Stomach (tissue), 19 donors: ENCODE measurements at places on chromosomes 1 and 21.

- H3K27me3 ChIP-seq: no peaks in the 10 kb centered on the region
- no peak for DNase-seq
- peak overlapping the region; percentile 95 for H3K4me3 ChIP-seq
- H3K4me1 ChIP-seq: peaks cover 42% of the 10 kb centered on the region
- H3K36me3 ChIP-seq: no peaks in the 10 kb centered on the region
Measured at GRCh38 chr1:116372191-116372590, 853 bp upstream of the ATP1A1 start.

DNA sequence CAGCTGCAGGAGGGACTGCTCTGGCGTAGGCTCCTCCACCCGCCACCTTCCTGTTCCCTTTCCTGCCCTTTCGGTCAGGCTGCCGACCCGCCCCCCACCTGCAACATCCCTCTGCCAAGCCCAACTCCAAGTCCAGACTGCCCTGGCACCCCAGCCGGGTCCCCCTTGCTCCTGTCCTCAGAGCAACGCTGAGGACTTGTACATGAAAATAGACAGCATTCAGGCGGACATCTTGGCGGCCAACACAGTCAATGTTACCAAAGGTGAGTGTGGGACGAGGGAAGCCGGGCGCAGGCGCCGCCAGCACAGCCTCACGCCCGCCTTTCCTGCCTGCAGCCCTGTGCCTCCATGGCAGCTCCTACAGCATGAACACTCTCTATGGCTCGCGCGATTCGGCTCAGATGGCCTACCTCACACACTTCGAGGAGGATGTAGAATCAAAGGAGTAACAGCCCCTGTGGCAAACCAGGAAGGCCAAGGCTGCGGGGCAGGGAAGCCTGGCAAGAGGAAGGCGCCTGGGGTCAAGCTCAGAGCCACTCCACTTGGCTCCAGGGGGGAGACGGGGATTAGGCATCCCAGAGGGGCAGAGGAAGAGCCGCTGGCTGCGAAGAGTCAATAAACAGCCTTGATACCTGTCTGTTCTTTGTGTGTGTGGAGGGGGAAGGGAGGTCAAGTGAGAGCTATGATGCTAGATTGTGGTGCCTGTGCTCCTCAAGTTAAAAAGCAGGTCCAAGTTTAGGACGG is 5.8 kb downstream of the RNU5D-1 start:
- no peak overlapping the region for H3K4me3 ChIP-seq
- no peaks in the 10 kb centered on the region for H3K36me3 ChIP-seq
- no peak for DNase-seq
- H3K27me3 ChIP-seq: peaks cover 13% of the 10 kb centered on the region

DNA sequence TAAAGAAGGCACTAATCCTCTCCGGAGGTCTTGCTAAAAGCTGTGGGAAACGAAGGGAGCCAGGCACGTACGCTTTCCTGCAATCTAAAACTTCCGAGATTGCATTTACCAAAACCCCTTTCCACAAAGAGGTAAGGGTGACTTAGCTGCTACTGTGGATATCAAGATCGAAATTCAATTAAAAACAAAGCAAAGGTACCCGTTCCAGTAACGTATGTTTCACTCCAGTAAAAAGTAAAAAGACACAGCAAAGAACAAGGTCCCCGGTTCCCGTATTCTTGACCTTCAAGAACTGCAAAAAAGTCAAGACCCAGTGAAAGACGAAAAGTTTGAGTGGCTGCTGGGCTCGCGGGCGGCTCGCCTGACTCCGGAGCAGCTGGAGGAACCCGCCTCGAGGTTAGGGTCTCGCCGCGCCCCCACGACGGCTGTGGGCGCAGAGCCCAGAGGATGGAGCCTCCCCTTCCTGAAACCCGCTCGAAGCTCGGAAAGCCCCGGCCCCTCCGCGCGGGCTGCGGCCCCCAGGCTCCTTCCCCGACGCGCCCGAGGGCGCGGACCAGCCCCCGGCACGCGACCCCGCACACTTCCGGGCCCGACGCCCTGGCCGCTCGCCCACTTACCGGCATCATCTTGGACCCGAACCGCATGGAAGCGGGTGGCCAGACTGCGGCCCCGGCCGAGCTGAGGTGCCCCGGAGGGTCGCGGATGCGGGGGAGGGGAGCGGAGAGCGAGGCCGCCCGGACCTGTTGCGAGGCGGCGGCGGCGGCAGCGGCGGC is 524 bp downstream of the TP53BP2 start:
- DNase-seq: peak; percentile 50
- H3K4me3 ChIP-seq: peak overlapping the region; percentile 95
- no peaks in the 10 kb centered on the region for H3K27me3 ChIP-seq
- no peaks in the 10 kb centered on the region for H3K36me3 ChIP-seq
- peaks cover 59% of the 10 kb centered on the region for H3K4me1 ChIP-seq

- no peak overlapping the region for H3K27ac ChIP-seq
- no peak for DNase-seq
Measured at GRCh38 chr1:56322211-56322610, 257.2 kb downstream of the PLPP3 start.

DNA sequence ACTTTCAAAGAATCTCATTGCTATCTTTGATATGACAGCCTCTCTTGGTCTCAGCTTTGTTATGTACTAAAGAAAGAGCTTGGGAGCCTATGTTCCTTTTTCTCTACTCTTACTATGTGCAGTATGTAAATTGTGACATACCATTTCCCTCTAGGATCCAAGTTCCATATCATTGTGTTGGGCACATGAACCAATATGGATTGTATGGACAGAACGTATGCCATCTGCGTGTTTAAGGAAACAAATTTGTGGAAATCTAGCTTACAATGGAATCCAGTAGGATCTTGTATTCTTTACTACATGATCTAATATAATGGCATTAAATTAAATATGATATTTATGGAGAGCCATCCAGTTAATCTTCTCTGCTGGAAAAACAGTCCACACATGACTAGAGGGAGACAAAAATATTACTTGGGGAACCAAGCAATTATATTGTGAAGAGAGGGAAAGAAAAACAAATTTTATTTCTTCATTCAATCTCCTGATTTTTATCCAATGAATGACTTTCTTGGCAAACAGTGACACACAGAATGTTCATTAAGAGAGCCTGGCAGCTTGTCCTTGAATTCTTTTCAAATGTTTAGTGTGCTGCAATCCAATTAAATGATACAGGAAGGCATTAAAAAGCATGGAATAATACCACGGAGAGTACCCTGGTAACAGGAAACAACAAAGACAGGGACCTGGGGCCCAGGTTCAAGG is 106.5 kb upstream of the DAB1 start:
- H3K27me3 ChIP-seq: no peaks in the 10 kb centered on the region
- H3K4me1 ChIP-seq: no peaks in the 10 kb centered on the region
- DNase-seq: no peak
- H3K4me3 ChIP-seq: no peak overlapping the region
- no peak overlapping the region for H3K27ac ChIP-seq

GRCh38 chr1:8651236-8651890 is 166.1 kb downstream of the RERE start:
- DNase-seq: no peak
- no peaks in the 10 kb centered on the region for H3K27me3 ChIP-seq
- H3K4me1 ChIP-seq: peaks cover 9% of the 10 kb centered on the region
- no peaks in the 10 kb centered on the region for H3K36me3 ChIP-seq
- no peak overlapping the region for H3K27ac ChIP-seq

GRCh38 chr1:22773981-22774832 is 63.6 kb downstream of the EPHB2 start:
- H3K4me1 ChIP-seq: peaks cover 19% of the 10 kb centered on the region
- H3K27me3 ChIP-seq: no peaks in the 10 kb centered on the region
- no peak overlapping the region for H3K4me3 ChIP-seq

GRCh38 chr21:38205940-38206339 is 50.9 kb upstream of the KCNJ15 start:
- no peak overlapping the region for H3K27ac ChIP-seq
- no peaks in the 10 kb centered on the region for H3K4me1 ChIP-seq
- no peaks in the 10 kb centered on the region for H3K36me3 ChIP-seq
- DNase-seq: no peak

GRCh38 chr1:214101828-214102227 is 114.1 kb downstream of the PROX1 start:
- no peaks in the 10 kb centered on the region for H3K4me1 ChIP-seq
- no peak overlapping the region for H3K27ac ChIP-seq
- H3K36me3 ChIP-seq: no peaks in the 10 kb centered on the region
- no peaks in the 10 kb centered on the region for H3K27me3 ChIP-seq

DNA sequence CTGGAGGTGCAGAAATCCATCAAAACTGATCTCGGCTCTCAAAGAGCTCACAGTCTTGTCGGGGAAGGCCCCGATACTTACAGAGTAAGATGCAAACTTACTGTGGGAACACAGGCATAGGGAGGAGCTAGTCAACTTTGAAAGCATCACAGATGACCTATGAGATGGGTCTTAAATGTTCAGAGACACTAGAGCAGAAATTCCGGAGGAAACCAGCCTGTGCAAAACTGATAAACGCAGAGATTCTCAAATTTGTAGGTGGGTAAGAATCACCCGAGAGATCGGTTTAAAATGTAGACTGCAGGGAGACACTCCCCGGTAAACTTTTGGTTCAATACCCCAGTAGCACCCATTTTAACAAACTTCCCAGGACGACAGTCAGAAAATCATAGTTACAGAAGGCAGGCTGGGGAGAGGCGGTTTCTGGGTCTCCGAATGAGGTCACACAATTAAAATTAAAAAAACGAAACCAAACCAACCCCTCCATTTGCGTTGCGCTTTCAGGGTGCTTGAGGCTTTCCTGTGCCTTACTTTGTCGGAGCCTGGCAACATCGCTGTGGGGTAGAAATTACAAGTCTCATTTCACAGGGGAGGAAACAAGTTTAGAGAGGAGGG is 755 bp upstream of the THRAP3 start:
- peak overlapping the region; percentile 76 for H3K4me3 ChIP-seq
- peak overlapping the region; percentile 94 for H3K27ac ChIP-seq
- no peak for DNase-seq
- peaks cover 48% of the 10 kb centered on the region for H3K4me1 ChIP-seq
- H3K36me3 ChIP-seq: peaks cover 2% of the 10 kb centered on the region

GRCh38 chr1:13583595-13583965 is at the start of gene PDPN:
PDPN (plus strand) TSS chr1:13583832; CDS start chr1:13584034, 202 bp downstream.
- H3K4me3 ChIP-seq: peak within 1 kb of the TSS; percentile 56
- peak within 1 kb of the TSS; percentile 82 for H3K27ac ChIP-seq
- peaks cover 13% of the 10 kb centered on the region for H3K4me1 ChIP-seq
- H3K27me3 ChIP-seq: no peaks in the 10 kb centered on the region
- no peaks in the 10 kb centered on the region for H3K36me3 ChIP-seq
- DNase-seq: no peak

DNA sequence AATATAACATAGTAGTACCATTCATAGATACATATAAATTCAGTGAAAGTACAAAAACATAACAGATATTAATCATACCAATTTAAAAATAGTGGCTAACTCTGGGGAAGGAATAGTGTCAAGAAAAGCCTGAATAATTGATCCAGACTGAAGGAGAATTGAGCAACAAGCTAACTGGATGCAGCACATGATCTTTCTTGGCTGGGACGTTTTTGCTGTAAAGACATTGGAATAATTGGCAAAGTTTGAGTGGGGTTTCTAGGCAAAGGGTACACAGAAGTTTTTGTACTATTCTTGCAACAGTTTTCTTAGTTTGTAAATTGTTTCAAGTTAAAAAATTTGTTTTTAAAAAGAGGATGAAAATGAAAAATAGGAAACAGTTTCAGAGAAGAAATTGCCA is 2.6 kb upstream of the SH3GLB1 start:
- H3K4me1 ChIP-seq: peaks cover 10% of the 10 kb centered on the region
- H3K27ac ChIP-seq: no peak overlapping the region
- no peaks in the 10 kb centered on the region for H3K36me3 ChIP-seq
- no peaks in the 10 kb centered on the region for H3K27me3 ChIP-seq
- DNase-seq: peak; percentile 6

DNA sequence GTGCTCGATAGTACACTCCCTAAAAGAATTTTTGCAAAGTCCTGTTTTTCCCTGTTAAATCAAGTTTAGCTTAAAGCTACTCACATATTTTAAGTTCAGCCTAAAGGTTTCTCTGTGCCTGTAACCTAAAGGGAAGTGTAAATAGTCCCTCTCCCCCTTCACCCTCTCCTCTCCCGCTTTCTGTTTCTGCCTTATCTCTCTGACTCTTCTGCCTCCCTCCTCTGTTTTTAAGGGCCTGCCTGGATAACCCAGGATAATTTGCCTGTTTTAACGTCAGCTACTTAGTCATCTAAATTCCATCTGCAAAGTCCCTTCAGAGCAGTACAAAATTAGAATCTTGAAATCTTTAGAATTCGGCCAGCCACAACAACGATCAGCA is 92.6 kb downstream of the NID1 start:
- H3K27me3 ChIP-seq: no peaks in the 10 kb centered on the region
- H3K4me3 ChIP-seq: peak overlapping the region; percentile 37
- H3K4me1 ChIP-seq: peaks cover 18% of the 10 kb centered on the region
- H3K36me3 ChIP-seq: peaks cover 25% of the 10 kb centered on the region
- H3K27ac ChIP-seq: peak overlapping the region; percentile 93

GRCh38 chr1:191533254-191533653 is 625.0 kb upstream of the RGS18 start:
- no peak overlapping the region for H3K27ac ChIP-seq
- DNase-seq: no peak
- no peaks in the 10 kb centered on the region for H3K27me3 ChIP-seq
- H3K4me3 ChIP-seq: no peak overlapping the region
- H3K4me1 ChIP-seq: no peaks in the 10 kb centered on the region
- no peaks in the 10 kb centered on the region for H3K36me3 ChIP-seq

GRCh38 chr1:55707196-55707595 is 492.0 kb upstream of the USP24 start:
- no peak overlapping the region for H3K4me3 ChIP-seq
- H3K27me3 ChIP-seq: no peaks in the 10 kb centered on the region
- DNase-seq: no peak
- no peak overlapping the region for H3K27ac ChIP-seq
- H3K36me3 ChIP-seq: no peaks in the 10 kb centered on the region

GRCh38 chr21:18954441-18954844 is 550.9 kb upstream of the TMPRSS15 start:
- no peaks in the 10 kb centered on the region for H3K4me1 ChIP-seq
- H3K4me3 ChIP-seq: no peak overlapping the region
- H3K27ac ChIP-seq: no peak overlapping the region
- DNase-seq: no peak
- no peaks in the 10 kb centered on the region for H3K36me3 ChIP-seq
- no peaks in the 10 kb centered on the region for H3K27me3 ChIP-seq

- H3K4me3 ChIP-seq: no peak overlapping the region
- peaks cover 28% of the 10 kb centered on the region for H3K27me3 ChIP-seq
- H3K4me1 ChIP-seq: peaks cover 18% of the 10 kb centered on the region
Measured at GRCh38 chr1:100543640-100544039, 5.7 kb downstream of the GPR88 start.

DNA sequence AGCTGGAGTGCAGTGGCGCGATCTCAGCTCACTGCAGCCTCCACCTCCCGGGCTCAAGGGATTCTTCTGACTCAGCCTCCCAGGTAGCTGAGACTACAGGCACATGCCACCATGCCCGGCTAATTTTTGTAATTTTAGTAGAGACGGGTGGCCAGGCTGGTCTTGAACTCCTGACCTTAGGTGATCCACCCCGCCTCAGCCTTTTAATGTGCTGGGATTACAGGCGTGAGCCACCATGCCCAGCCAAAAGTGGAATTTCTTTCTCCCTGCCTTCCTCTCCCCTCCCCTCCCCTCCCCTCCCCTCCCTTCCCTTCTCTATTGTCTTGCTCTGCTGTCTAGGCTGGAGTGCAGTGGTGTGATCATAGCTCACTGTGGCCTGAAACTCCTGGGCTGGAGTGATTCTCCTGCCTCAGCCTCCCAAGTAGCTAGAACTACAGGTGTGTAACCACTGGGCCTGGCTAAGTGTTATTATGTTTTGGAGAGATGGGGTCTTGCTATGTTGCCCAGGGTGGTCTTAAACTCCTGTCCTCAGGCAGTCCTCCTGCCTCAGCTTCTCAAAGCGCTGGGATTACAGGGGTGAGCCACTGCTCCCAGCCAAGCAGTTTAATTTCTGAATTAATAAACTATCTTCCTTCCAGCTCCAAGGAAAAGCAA is 10.0 kb upstream of the MACF1 start:
- DNase-seq: no peak
- H3K4me3 ChIP-seq: no peak overlapping the region
- no peaks in the 10 kb centered on the region for H3K27me3 ChIP-seq
- H3K27ac ChIP-seq: no peak overlapping the region
